ENCODE measurements at places on chromosomes 12 and 14.
A peak's percentile ranks its signal among the peaks of the same experiment; 100 is the strongest.

DNA sequence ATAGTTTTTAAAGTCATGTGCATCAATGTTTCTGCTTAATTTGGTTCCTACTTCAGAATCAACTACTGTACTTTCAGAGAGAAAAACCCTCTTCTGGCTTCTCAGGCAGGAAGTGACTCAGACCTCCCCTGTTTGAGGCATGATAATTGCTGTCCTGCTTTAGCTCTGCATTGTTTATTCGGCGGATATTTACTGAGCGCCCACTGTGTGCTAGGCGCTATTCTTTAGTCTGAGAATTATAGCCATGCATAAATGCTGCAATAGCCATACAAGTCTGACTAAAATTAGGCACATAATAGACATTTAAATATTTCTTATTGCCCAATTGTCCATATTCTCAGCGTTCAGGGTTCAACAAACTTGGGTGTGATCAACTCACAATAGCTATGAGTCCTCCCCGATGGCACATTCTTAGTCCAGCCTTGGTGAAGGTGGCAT is 6.1 kb upstream of the AMIGO2 start:
- DNase-seq, result peak; percentile 12

DNA sequence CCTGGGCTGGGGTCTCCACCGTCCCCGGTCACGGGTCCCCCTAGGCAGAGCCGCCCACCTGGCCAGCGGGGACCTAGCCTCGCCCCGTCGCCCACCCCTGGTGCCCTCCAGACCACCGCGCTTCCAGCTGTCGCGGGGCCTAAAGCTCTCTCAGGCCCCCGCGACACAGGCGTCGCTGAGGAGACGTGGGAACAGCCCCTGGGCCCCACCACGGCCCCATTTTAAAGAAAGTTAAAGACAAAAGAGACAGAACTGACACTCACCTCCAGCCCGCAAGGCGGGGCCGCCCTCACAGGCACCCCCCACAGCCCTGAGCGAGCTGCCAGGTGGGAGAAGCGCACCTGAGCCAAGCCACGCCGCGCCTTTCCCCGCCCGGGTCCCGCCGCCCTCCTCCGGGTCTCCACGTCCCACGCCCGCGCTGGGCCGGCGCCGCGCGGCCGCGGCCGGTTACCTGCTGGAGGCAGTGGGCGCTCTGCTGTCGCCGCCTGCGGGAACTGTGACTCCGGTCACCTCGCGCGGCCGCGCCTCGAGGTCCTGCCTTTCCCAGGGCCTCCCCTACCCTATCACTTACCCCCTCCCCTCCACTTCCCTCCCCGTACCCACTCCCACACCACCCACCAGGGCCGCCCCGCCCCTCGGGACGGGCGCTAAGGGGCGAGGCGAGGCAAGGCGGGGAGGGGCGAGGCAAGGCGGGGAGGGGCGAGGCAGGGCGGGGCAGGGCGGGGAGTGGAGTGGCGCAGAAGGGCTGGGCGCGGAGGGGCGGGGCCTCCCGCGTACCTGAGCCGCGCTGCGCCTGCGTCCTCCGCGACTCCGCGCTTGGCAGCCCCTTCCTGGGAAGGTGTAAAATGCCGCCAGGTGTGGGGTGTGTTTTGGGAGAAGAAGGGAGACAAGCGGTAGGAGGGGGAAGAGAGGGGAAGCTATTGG is 31.2 kb downstream of the TC2N start:
- DNase-seq, result peak; percentile 43

DNA sequence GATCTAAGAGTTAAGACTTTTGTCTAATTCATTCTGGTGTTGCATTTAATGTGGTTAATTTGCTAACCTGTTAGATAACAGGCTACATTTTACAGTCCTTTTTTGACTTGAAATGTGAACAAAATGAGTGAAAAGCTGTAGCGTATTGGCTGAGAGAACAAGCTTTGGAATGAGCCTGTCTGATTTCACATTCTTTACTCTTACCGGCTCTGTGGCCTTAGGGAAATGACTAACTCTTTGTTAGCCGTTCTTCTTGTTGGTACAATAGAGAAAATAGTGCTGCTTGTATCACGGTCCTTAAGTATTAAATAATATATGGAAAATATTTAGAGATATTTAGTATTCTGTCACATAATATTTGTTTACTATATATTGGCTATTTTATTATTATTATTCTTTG is 1.9 kb downstream of the MNAT1 start:
- no peak for DNase-seq

DNA sequence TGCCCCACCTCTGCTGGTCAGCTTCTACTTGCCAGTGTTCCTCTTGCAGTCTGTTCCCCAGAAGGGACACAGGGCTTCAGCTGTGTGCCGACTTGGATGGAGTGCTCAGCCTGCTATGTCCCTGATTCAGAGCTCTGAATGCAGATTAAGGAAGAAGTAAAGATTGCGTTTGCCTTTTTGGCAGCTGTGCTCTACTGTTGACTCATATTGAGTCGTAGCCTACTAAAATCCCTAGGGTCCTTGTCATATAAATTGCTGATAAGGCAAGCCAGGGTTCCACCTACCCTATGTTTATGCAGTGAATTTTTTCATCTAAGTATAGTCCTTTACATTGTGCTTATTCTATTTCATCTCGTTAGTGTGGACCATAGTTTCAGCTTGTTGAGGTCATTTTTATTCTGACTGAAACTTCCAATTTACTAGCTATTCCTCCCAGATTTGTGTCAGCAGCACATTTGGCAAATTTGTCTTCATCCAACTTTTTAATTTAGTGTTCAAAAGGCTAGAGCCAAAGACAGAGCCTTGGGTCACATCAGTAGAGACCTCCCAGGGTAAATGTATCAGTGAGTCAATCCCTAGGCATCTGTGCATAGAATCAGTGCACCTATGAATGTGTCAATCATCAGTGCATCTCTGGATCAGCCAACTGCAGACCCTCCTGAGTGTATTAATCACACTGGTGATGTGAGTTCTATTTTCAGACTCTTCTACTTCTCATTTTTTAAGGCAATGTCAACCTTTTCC is 31.9 kb downstream of the CACNA1C start:
- DNase-seq, result no peak

- no peak for DNase-seq
Measured at GRCh38 chr12:100801320-100801719, 6.7 kb downstream of the ANO4 start.

- no peak for DNase-seq
Measured at GRCh38 chr12:71041476-71041875, 116.3 kb downstream of the TSPAN8 start.

DNA sequence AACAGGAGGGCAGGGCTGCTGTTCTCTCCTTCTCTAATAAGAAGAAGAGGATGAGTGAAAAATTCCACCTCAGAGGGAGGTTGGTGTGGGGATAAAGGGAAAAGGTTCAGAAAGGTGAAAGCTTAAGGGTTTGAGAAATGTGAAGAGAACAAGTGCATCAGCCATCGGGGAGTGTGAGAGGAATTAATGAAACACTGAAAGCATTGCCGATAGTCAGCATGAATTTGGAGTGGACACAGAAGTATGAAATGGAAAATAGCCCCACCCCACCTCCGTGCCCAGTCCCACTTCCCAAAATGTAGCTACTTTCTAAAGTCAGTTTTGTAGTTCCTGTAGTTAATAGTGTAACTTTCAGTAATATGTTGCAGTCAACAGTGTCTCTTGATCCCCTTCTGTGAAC is 33.4 kb downstream of the DIP2B start:
- DNase-seq, result no peak

DNA sequence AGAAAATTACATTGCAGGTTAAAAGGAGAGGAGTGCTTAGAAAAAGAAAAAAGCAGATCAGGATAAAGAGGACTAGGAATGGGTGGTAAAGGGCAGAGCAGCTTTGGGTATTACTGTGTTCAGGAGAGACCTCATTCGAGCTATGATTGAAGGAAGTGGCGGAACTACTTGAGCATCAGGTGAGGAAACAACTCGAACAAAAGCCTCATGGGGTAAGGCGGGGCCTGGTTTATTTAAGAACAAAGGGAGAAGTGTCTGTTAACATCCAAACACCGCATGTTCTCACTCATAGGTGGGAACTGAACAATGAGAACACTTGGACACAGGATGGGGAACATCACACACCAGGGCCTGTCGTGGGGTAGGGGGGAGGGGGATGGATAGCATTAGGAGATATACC is 444.6 kb upstream of the CCDC196 start:
- DNase-seq, result no peak

- DNase-seq, result no peak
Measured at GRCh38 chr12:111971800-111972199, 41.2 kb downstream of the TMEM116 start.

- no peak for DNase-seq
Measured at GRCh38 chr14:94079891-94080620, 946 bp downstream of the DDX24 start.

DNA sequence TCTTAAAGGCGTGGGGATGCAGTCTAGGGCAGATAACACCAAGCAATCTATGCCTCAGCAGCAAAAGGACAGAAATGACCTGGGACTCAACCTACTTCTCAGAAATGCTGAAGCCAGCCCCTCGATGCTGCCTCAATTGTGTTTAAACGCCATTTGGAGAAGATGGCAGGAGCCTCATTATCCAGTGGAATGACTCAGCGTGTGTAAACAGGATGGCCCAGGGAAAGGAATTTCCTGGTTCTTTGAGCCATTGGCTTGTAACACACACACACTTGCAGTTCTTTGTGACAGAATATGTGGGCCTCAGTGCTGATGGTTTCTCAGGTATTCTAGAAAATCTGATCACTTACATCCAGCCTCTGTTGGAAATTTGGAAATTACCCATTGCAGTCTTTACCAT is 154.3 kb downstream of the NTF3 start:
- no peak for DNase-seq

GRCh38 chr14:83827383-83827782 is 1702.6 kb upstream of the FLRT2 start:
- DNase-seq, result no peak

- peak; percentile 10 for DNase-seq
Measured at GRCh38 chr14:68978172-68978911, 760 bp downstream of the ACTN1 start.

- no peak for DNase-seq
Measured at GRCh38 chr12:1287446-1287975, 296.5 kb downstream of the ERC1 start.

DNA sequence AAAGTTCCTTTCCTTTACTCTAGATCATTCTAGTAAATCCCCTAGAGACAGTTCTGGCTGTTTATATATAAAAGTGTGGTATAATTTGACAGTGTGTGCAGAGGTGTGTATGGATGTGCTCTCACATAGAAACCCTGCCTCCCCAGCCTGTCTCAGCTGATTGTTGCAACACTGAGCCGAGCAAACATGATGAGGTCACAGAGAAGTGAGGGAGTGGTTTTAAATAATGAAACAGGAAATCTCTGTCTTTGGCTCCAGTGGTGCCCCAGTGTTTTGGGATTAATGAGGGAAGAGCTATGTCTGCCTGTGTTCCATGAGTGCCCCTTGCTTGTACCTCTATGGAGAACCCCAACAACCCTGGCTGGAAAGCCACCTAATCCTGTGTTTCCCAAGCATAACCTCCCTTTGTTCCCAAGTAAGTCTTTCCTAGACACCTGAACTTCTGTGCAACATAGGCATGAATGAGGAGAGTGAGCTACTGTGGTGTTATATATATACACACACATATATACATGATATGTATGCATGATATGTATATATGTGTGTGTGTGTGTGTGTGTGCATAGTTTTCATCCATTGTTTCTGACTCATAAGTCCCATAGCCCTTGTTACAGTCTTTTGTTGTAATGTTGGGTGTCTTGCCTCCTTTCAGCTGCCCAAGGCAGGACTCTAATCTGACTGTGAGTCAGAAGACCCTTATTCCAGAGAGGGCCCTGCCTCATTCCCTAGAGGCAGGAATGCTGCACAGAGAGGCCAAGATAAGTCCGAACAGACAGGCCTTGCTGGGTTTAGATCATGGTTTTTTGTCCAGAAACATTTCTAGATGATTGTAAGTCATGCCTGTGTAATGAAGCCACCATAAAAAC is 18.0 kb downstream of the TRAF3 start:
- DNase-seq, result no peak

DNA sequence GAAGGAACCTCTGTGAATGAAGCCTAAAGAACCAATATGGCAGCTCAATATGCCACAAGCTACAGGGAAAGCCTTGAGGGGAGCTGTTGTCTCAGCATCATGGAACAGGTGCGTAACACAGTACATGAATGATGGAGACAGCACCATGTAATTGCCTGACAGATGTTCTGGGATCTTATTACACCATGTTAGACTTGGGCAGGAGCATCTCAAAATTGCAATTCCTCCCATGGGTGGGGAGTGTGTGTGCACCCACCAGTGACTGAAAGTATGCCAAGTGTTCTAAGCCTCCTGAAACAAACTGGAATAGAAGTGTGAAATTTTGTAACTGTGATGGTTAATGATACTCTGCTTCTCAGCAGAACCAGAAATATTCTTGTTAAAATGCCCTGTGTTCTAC is 151.0 kb upstream of the SRRM4 start:
- DNase-seq, result no peak

GRCh38 chr12:113422886-113423669 is 898 bp downstream of the SDSL start:
- DNase-seq, result peak; percentile 68

DNA sequence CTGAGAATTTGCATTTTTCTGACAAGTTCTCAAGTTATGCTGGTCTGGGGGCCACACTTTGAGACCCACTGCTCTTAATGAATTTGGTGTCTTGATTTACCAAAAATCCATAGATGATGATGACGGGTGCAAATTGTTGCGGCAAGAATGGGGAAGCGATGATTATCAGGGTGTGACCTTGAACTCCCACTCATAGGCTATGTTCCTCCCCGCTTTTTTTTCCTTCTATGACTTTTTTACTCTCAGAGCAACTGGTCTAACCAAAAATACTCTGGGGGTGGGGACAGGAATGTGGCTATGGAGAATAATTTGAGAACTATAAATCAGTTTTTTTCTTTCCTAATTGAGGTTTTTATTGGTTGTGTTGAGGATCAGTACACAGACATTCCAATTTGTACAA is 83.6 kb downstream of the PPFIBP1 start:
- no peak for DNase-seq

DNA sequence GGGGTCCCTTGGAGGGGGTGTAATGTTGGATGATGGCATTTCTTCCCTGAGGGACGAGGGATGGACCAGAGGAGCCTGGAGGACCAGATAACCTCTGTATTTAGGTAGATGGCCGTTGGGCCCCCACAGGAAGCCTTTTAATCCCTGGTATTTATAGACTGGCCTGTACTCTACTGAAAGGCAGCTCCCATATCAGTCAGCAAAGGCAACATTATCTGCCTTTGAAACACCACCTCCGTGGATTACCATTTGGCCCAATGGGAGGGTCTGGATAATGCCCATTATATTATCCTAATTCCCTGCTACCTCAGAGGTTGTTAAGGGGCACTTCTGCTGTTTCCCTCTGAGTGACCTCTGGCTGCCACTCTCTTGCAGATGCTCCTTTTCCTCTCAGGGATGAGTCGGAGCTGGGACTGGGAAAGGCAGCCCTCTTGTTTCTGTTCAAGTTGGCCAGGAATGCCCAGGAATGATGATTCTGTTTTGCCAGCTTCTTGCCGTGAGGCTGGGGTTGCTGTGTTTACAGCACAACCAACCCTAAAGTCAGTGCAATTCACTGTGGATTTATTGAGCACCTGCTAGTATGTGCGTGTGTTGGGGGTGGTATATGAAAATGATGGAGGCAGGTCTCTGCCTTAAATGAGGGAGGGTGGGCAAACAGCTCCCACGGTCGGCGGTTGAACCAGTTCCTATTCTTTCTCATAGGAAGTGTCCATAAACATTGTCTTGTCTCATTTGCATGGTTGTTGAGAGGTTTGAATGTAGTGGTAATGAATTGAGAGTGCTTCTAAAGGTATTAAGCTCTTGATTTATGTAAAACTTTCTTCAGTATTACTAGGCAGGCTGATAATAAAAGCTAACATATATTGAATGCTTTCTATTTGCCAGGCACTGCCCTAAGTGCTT is 18.1 kb downstream of the SUSD6 start:
- peak; percentile 59 for DNase-seq

Measured in erythroblast (primary cell).